Adrenal gland (tissue), 19 donors: ENCODE measurements at places on chromosomes 3 and 15.
A peak's percentile ranks its signal among the peaks of the same experiment; 100 is the strongest.

DNA sequence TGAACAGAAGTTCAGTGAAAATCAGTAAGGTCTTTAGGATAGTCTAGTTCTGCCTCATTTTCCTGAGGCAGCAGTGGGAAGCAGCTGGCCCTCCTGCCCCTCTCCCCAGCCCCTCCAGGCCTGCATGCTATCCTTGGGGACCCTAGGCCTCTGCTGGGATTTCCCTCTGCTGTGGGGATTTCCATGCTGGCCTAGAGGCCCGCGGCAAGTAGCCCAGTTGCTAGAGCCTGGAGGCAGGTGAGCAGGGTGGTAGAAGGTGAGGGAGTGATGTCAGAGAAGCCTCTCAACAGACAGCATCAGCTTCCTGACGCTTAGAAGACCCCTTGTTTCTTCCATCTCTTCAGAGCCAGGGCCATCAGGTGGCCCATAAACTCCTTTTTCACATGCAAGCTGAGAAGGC lies 305.8 kb upstream of the THBS1 start:
- no peak overlapping the region for H3K27ac ChIP-seq
- no peaks in the 10 kb centered on the region for H3K4me1 ChIP-seq

GRCh38 chr15:45589256-45589655 lies 2.1 kb downstream of the BLOC1S6 start:
- no peaks in the 10 kb centered on the region for H3K27me3 ChIP-seq
- H3K36me3 ChIP-seq: no peaks in the 10 kb centered on the region
- no peak for DNase-seq

- no peaks in the 10 kb centered on the region for H3K4me1 ChIP-seq
- no peaks in the 10 kb centered on the region for H3K27me3 ChIP-seq
- no peaks in the 10 kb centered on the region for H3K36me3 ChIP-seq
- H3K27ac ChIP-seq: no peak overlapping the region
Observed at GRCh38 chr3:88298189-88298588, 148.4 kb downstream of the C3orf38 start.

DNA sequence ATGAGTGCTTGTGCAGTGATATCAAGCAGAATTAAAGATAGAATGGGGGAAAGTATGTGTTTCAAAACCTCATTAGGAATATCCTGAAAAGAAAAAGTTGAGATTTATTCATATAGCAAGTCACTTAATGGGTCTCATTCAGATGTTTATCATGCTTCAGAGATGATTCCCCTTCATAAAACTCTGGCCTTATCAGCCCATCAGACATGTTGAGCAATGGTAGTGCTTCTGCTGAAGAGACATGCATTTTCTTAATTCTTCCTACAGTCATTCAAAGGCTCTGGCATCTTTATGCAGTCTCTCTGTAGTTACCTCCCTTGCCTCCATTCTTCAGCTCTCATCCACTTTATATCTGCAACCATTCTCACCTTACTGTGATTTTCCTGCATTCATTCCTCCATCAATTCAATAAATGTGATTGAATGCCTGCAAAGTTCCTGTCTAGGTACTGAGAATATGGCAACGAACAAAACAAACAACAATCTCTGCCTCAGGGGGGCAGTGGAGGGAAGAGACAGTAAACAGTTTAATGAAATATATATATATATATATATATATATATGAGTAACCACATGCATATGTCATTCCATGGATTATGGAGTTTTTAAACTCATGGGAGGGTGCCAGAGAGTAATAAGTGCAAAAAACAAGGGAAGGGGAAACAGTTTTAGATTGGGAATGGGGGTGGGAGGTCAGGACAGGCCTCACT lies 138.5 kb downstream of the NECTIN3 start:
- DNase-seq: no peak
- H3K27me3 ChIP-seq: no peaks in the 10 kb centered on the region
- H3K36me3 ChIP-seq: no peaks in the 10 kb centered on the region
- H3K4me1 ChIP-seq: no peaks in the 10 kb centered on the region

- H3K27me3 ChIP-seq: no peaks in the 10 kb centered on the region
- peaks cover 2% of the 10 kb centered on the region for H3K4me1 ChIP-seq
- no peak overlapping the region for H3K4me3 ChIP-seq
- no peak for DNase-seq
Observed at GRCh38 chr3:197427021-197427420, 128.6 kb upstream of the DLG1 start.

DNA sequence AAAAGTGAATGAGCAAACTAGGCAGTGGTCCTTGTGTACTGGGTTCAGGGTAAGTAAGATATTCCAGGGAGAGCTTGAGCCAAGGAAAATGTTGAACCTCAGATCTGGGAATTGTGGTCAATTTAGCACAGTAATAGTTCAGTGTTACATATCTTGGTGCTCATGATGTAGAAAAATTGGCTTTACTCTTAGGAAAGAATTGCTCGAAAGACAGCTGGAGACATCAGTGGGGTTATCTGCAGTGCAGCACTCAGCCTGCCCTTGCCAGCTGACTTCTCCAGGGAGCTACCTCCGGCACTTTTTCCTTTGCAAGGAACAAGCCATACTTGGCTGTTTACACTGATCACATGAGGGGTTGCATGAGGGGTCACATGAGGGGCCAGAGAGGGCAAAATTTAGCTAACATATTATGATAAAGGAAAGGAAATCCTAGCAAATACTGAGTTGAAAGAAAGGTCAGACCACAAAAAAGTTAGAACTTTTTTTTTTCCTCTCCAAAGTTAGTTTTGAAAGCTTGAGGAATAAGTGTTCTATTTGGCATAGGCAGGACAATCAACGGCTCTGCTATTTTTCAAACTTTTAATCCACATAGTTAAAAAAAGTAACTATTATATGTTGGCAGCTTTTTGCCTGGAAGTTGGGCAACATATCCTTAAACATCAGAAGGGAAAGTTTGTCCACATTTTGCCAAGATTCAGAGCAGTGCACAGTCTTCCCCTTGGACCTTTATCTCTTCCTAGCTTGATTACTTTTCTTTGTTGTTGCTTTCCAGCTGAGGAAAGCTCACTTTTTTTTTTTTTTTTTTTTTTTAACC lies 92.4 kb downstream of the COL6A6 start:
- no peaks in the 10 kb centered on the region for H3K36me3 ChIP-seq
- DNase-seq: peak; percentile 19
- H3K27ac ChIP-seq: no peak overlapping the region

DNA sequence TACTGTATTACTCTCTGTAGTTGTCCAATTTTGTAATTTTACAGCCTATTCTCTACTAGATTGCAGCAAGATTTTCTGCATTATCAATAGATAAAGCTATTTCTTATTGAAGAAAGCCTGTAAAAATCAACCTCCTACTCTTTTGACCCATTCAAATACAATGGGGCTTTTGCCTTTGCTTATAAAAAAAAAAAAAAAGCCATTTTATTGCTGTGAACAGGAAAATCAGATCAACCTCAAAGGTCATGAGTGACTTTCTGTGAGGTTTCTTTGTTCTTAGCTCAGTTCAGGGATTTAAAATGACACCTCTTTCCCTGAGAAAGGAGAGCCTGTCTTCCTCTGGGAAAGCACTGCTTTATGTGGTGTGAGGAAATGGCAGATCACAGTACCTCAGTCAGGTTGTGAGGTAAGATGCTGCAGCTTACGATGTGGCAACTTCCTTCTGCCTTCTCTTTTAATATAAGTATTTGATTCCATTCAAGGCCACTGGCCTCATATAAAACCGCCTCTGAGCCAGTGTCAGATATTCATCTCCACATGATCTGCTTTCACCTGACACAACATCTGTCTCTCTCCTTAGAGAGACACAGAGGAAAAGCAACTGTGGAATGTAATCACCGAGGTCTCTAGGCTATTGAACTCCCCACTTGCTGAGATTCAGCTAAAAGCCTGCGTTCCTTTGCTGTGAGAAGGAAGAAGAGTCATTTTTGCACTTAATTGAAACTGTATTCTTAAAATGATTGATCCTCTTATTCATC lies 161.5 kb upstream of the MB21D2 start:
- H3K36me3 ChIP-seq: no peaks in the 10 kb centered on the region
- H3K27me3 ChIP-seq: no peaks in the 10 kb centered on the region
- no peak overlapping the region for H3K27ac ChIP-seq
- no peak overlapping the region for H3K4me3 ChIP-seq

DNA sequence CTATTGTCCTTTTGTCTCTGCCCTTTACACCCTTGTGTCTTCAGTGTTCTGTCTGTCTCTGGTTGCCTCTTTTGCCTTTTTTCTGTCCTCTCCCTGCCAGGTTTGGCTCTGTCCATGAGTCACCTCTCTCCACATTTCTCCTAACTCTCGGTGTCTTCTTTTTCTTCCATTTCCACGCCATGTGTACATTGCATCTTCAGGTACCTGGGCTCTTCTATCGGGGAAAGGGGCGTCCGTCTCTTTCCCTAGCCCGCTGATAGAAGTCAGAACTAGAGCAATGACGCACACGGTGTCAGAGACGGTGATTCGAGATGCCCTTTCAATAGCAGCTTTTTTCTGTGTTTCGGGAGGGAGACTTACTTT lies 641 bp downstream of the OPA1 start:
- H3K4me1 ChIP-seq: peaks cover 37% of the 10 kb centered on the region
- peak overlapping the region; percentile 65 for H3K4me3 ChIP-seq
- DNase-seq: no peak
- no peaks in the 10 kb centered on the region for H3K36me3 ChIP-seq
- no peaks in the 10 kb centered on the region for H3K27me3 ChIP-seq

DNA sequence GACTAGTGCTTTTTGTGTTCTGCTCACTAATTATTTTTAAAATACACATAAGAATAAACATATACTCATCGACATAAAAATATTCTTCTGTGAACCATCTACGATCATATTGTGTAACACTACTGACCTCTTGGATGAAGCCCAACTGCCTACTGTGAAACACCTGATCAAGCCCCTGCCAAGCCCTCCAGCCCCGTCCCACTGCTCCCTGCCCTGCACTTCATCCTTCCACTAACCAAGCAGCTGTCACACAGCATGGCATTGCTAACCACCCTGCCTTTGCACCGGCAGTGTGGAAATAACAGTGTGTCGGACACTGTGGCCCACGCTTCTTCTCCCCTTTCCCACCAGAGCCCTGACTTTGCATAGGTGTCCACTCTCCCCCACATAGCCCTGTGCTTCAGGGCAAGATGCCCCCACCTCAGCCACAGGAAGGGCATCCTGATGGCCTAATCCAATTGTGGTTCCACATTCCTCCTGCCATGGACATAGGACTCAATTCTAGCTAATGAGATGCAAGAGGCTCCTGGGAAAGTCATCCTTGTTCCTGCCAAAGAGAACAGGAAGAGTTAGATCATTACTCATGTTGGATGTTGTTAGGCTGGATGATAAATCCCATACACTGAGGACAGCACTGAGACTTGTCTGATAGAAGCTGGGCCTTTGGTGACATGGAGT lies 35.0 kb upstream of the ARID3B start:
- no peak overlapping the region for H3K27ac ChIP-seq
- no peak for DNase-seq
- no peaks in the 10 kb centered on the region for H3K4me1 ChIP-seq
- H3K36me3 ChIP-seq: no peaks in the 10 kb centered on the region

DNA sequence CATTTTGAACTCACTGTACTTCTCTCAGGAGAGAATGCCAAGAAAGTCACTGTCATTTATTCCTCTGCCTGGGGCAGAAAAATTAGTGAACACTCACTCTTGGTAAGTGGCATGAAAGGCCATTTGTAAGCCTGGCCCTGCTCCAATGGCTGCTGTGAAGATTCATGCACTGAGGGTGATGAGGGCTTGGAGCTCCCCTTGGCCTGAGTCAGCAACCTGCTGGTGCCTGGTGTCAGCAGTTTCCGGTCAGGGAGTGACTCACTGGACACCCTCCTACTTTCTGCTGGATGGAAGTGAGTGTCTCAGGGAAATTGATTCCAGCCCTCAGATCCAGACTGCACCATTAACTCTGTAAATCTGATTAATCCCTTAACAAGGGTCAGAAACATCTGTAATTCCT lies 37.6 kb downstream of the TRA2B start:
- no peaks in the 10 kb centered on the region for H3K27me3 ChIP-seq
- H3K27ac ChIP-seq: no peak overlapping the region
- DNase-seq: peak; percentile 96

DNA sequence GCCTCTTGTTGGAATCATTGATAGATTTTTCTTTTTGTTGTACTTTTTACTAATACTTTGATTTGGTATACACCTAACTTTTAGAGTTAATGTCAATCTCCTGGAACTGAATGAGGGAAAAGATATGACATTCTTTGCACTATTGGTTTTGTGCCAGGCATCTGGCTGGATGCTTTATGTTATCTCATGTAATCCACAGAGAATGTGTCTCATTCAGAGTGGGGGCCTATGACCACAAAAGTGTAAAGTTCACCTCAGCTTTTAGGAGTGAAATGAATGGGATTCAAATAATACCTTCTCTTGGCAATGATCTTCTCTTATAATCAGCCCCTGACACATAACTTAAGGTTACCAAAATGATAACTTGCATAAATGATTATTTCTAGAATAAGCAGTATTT lies 329.1 kb upstream of the ROPN1 start:
- H3K27ac ChIP-seq: no peak overlapping the region
- H3K4me3 ChIP-seq: no peak overlapping the region
- H3K4me1 ChIP-seq: peaks cover 6% of the 10 kb centered on the region
- H3K36me3 ChIP-seq: no peaks in the 10 kb centered on the region
- H3K27me3 ChIP-seq: no peaks in the 10 kb centered on the region
- DNase-seq: no peak

- no peak overlapping the region for H3K27ac ChIP-seq
- no peak for DNase-seq
- H3K4me1 ChIP-seq: peaks cover 3% of the 10 kb centered on the region
- H3K36me3 ChIP-seq: no peaks in the 10 kb centered on the region
- H3K27me3 ChIP-seq: no peaks in the 10 kb centered on the region
Observed at GRCh38 chr3:107062310-107062709, 314.9 kb upstream of the CCDC54 start.

GRCh38 chr3:181609030-181609767 lies 102.5 kb upstream of the SOX2 start:
- no peaks in the 10 kb centered on the region for H3K36me3 ChIP-seq
- H3K27me3 ChIP-seq: no peaks in the 10 kb centered on the region
- H3K27ac ChIP-seq: no peak overlapping the region
- no peak overlapping the region for H3K4me3 ChIP-seq

DNA sequence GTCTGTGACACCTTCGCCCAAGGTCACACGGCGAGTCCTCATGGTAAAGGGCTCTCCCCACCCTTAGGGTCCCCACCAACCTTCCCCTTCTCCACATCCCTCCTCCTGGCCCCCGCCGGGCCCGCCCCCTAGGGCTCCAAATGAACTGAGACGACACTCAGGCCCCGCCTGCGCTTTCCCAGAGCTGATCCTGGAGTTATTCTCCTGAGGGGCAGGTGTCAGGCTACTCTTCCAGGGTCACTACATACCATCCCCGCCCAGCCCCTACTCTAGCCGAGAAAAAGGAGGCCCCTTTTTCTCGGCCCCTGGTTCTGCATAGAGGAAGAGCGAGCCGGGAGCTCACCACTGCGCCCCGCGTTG lies 292 bp downstream of the USP4 start:
- peak overlapping the region; percentile 78 for H3K27ac ChIP-seq
- H3K4me3 ChIP-seq: peak overlapping the region; percentile 91
- H3K27me3 ChIP-seq: no peaks in the 10 kb centered on the region
- peak; percentile 39 for DNase-seq

DNA sequence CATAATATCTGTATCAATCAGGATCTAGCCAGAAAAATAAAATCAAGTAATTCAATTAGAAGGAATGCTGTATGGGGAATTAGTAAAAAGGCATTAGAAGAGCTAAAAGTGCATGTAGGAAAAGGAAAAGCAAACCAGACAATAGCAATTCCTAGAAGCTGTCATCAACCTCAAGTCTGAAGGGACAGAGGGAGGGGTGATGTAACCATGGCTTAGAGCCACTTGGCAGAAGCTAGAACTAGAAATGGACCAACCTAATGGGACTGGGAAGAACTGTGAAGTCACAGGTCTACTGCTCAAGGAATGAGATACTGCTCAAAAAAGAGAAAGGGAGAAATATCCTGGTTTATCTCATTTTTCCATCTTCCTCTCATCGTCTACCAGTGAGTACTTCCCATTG lies 590.7 kb upstream of the SGO1 start:
- H3K4me3 ChIP-seq: no peak overlapping the region
- no peaks in the 10 kb centered on the region for H3K36me3 ChIP-seq
- no peak for DNase-seq
- H3K4me1 ChIP-seq: no peaks in the 10 kb centered on the region
- no peak overlapping the region for H3K27ac ChIP-seq
